ENCODE measurements at places on chromosomes 7 and 10.

GRCh38 chr7:102463841-102464576 lies 654 bp downstream of the ALKBH4 start:
- no peak for DNase-seq

- no peak for DNase-seq
These were observed 14.7 kb downstream of the ESYT2 start for GRCh38 chr7:158814637-158815036.

- no peak for DNase-seq
These were observed 1.5 kb upstream of the PCOLCE start for GRCh38 chr7:100600730-100601038.

- no peak for DNase-seq
These were observed 799 bp downstream of the KCNK18 start for GRCh38 chr10:117198088-117198487.

- DNase-seq = no peak
These were observed 159.2 kb downstream of the KCNMA1 start for GRCh38 chr10:77478247-77478961.

DNA sequence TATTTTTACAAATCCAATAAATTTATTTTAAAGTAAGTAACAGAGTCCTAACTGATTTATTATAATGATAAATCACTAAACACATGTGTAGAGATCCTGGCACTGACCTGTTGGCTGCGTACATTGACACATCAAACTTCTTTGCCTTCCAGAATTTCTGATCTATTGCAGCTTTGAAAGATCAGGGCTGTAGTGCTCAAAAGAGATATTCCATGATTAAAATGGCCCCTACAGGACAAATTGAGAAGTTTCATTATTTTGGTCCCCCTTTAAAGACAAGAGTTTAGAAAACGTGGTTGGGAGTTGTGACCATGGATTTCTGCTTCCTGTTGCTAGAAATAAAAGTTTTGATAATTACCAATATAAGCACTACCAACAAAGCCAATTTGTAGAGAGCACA lies 87.7 kb upstream of the PDK4 start:
- no peak for DNase-seq

DNA sequence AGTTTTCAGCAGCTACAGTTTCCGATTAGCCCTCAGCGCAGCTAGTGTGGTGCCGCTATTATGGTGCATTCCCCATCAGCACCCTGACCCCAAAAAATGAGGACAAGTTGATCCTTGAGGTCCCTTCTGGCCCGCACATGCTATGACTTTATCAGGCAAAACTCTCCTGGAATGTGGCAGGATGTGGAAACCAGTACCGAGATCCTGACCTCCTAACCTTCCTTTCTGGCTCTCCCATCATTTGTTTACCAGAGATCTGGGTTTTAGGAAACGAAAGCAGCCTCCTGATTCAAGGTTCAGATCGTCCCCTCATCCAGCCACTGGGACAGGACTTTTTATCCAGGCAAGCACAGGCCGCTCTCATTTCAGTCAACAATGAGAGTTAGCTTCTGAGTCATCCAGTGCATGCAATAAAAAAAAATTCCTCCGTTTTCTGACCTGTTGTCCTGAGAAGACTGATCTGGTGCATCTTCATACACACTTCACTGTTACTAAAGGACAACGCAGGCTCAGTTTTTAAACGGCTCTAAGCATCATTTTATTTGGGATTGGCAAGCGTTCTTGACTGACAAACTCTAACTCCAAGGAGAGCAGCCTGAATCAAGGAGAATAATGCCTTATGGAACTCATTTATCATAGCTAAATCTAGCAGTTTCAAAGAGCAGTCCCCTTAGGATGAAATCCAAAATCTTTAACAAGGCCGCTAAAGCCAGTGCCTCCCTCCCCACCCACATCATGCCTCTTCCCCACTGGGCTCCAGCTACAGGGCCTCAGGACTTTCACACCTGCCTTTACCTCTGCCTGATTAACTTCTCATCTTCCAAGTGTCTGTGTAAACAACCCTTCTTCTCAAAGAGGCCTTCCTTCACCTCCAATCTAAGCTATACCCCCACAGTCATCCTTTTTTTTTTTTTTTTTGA lies 17.1 kb downstream of the PDLIM1 start:
- DNase-seq = no peak

DNA sequence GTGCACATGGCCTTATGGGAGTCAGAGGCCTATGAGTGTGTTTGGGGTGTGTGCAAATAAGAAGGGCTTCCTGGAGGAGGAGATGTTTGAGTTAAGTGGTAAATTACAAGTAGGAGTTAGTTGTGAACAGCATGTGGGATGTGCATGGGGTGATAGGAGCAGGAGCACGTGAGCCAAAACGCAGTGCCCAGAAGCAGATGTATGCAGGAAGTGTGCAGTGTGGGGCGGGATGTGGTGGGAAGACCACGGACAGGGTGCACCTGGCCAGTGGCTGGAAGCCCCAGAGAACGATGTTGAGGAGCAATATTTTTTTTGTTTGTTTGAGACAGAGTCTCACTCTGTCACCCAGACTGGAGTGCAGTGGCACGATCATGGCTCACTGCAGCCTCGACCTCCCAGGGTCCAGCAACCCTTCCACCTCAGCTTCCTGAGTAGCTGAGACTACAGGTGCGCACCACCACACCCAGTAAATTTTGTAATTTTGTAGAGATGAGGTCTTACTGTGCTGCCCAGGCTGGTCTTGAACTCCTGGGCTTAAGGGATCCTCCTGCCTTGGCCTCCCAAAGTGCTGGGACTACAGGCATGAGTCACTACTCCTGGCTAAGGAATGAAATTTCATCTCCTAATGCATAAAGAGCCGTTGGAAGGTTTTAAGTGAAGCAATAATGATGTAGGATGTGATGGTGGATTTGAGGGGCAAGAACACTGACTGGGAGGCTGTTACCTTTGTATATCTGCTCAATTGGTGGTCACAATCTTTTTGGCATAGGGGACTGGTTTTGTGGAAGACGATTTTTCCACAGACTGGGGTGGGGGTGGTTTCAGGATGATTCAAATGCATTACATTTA lies 78.4 kb downstream of the LYZL2 start:
- no peak for DNase-seq

DNA sequence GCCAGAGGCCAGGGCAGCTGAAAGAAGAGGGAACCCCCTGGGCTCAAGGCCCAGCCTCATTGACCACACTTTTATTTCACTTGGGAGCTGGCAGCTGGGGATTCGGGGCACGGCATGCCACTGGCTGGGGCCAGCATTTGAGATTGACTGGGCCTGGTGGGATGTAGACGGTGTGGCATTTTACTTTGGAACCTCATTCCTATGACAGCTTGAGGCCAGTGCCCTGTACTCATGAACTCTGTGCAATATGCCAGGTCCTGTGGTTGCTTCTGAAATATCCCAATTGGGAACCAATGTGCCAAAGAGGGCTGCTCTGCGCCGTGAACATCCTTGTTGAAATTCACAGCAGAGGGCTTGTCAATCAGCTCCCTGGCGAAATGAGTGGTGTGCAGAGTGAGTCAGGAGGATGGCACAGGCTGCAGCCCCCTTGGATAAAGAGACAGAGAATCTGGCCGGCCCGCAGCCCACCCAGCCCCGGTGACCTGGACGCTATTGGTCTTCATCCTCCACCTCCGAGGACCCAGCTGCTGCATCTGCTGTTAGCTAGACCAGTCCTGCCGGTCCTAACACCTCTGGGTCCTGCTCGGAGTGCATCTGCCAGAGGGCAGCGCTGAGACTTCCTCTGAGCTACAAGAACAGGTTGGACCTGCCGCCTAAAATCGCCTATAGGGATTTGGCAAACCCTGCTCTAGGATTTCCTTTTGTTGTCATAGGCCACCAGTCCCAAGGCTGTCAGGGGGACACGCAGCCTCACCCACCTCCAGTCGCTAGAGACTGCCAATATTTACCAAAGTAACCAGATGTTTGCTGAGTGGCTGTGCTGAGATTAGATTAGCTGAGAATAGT lies 58.0 kb downstream of the PRKAG2 start:
- no peak for DNase-seq

- no peak for DNase-seq
These were observed 139.9 kb upstream of the DGKB start for GRCh38 chr7:15042285-15043065.

Measured in T-helper 1 cell (primary cell).